ENCODE measurements at places on chromosomes 3 and 15.

DNA sequence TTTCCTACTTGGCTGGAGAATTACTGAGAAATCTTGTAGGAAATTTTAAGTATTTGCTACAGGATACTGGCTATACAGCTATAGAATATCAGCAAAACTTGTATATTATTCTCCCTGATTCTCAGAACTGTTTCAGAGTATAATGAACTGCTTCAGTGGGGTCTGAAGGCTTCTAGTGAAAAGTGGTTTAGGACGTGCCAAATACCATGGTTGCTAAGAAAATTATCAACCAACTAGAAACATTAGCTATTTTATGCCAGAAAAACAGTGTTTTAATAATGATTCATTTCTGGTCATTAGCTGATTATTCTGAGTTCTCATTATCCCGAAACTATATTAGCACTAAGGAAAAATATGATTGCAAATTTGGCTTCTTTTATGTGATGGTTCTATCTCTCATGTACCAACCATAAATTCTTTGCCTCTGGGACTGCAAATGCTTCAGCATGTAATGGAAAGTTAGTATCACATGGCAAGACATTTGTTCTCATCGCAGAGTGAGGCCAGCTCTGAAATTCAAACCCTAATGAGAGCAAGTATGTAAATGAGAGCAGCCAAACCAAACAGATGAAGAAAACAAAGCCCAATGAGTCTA, 11.0 kb upstream of the TSC22D2 start:
- DNase-seq, result no peak

- no peak for DNase-seq
Observed at GRCh38 chr3:60812502-60812901, 438.8 kb downstream of the FHIT start.

DNA sequence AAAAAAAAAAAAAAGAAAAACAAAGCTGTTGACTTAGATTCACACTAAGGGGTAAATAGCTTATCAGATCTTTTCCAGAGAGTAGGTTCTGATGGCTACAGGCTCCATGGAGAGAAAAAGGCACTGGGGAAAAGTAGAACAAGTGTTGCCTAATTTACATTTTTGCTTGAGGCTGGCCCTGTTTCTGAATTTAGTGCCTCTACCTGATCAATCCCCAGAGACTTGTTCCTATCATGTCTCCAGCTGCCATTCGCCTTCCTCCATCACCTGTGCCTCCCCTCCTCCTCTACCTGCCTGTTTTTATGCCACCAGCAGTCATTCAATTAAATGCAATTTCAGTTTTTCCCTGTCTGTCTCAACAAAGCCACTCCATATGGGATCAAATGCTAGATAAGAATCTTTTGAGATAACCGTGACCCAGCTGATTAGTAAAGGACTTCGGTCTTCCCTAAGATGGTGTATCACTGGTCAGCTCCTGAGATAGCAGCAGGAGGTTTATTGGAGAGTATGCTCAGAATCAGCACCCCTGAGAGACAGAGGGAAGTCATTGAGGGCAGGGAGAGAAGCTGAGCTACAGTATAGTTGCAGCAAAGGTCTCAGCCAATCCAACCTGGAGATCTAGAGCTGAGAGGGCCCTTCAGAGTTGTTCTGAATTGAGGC, 88.1 kb upstream of the GADL1 start:
- peak; percentile 87 for DNase-seq

- no peak for DNase-seq
Observed at GRCh38 chr15:57698243-57698642, 8.3 kb upstream of the POLR2M start.

DNA sequence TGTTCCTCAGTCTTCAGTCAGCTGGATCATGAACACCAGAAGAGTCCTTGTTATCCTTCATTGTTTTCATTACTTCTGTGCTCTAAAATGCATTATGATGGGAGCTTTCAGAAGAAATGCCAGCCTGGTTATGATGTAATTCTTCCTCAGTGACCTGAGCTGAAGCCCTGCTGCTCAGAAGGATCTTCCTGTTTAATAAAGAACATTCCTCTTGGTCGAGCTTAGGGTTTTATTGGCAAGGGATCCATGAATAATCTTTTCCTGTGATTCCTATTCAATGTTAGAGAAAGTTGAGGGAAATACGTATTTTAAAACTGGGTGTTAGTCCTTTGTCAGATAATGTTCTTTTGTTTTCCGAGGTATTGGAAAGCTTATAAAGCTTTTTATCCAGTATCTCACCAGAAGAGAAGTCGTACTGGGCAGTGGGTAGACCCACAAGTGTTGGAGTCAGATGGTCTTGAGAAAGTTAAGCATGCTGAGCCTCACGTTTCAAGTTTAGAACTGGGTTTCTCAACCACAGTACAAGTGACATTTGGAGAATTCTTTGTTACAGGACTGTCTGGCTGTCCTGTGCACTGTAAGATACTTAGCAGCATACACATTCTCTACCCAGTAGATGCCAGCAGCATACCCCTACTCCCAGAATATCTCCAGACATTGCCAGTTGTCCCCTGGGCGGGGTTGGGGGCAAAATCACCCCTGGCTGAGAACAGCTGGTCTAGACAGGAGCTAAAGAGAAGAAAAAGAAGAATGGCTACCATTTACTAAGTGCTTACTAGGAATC, 212.3 kb upstream of the BHLHE40 start:
- no peak for DNase-seq

GRCh38 chr3:125528920-125529319, 8.9 kb upstream of the SNX4 start:
- no peak for DNase-seq

DNA sequence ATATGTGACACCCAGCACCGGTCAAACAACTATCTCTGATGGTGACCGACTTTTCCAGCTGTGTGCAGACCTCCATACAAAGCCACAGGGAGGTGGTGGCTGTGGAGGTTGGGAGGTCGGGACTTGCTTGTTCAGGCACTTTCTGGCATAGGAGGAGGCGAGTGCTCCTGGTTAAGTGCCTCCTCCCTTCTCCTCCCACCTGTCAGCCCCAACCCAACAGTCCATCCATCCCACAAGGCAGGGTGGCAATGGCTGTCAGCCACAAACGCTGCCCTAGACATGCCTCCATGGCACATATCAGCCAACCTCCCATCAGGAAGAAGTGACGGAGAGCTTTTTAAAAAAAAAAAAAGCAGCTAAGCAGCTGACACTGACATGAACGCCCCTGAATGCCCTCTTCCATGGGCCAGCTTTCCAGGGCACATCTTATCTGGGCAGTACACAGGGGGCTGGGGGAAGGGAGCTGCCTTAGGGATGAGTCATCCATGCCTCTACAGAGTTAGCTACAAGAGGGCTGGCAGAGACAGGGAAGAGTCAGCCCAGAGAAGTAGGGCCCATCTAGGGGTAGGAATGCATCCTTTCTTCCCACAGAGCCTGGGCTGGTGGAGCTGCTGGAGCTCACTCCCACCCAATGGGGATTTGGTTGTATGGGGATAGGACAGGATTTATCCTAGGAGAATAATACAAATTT, 41.2 kb downstream of the CCDC12 start:
- DNase-seq, result peak; percentile 99

DNA sequence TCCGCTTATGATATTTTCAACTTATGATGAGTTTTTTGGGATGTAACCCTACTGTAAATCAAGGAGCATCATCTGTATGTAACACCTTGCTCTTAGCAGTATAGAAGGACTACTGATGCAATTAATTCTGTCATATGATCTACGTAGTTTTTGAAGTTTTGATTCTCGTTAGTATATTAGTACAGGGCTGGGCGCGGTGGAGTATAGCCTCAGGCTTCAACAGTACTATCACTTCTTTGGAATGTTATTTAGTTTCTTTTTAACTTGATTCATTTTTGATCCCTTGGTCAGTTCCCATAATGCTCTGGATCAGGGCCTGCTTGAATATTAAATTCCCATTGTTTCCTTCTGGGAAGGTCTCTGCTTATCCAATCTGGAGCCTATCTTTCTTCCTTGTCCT, 23.9 kb upstream of the AP4E1 start:
- DNase-seq, result no peak
